ENCODE measurements at places on chromosomes 11 and 22. TPM values are rescaled to one million over a fixed set of nuclear protein-coding genes. Genes with fewer than 3 reads are reported as not detected.

P2RX6 gene
- 7.1 TPM for polyA plus RNA-seq

CD248 gene
- 2.6 TPM for polyA plus RNA-seq

DDIAS gene
- polyA plus RNA-seq = 4.4 TPM

KRTAP5-11 gene
- polyA plus RNA-seq = not detected

DNA sequence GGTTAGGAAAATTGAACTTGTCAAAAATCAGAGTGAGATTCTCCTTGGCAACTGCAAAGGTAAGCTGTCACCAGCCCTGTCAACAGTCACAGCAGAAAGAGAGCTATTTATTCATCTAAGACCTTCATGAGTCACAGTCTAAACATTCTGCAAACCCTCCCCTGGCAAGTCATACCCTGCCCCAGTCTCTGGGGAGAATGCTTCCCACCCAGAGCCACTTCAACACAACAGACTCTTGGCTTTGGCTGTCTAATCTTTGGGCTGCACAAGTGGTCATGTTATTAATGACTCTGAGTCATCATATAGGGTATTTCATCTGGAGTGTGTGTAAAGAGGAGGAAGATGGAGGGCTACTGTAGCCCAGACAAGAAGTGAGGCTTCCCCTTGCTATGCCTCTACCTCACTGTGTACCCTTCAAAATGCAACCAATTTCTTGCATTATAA is 153.4 kb downstream of the CCDC34 start:
- no peak for DNase-seq

DNA sequence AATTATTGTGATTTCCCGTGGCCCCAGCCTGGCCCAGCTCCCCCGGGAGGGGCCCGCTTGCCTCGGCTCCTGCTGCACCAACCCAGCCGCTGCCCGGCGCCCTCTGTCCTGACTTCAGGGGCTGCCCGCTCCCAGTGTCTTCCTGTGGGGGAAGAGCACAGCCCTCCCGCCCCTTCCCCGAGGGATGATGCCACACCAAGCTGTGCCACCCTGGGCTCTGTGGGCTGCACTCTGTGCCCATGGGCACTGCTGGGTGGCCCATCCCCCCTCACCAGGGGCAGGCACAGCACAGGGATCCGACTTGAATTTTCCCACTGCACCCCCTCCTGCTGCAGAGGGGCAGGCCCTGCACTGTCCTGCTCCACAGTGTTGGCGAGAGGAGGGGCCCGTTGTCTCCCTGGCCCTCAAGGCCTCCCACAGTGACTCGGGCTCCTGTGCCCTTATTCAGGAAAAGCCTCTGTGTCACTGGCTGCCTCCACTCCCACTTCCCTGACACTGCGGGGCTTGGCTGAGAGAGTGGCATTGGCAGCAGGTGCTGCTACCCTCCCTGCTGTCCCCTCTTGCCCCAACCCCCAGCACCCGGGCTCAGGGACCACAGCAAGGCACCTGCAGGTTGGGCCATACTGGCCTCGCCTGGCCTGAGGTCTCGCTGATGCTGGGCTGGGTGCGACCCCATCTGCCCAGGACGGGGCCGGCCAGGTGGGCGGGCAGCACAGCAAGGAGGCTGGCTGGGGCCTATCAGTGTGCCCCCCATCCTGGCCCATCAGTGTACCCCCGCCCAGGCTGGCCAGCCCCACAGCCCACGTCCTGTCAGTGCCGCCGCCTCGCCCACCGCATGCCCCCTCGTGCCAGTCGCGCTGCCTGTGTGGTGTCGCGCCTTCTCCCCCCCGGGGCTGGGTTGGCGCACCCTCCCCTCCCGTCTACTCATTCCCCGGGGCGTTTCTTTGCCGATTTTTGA is 3.3 kb upstream of the ANKRD13D start:
- DNase-seq = no peak

- no peak for DNase-seq
Observed at GRCh38 chr11:62241095-62241494, 944 bp upstream of the SCGB1D2 start.

DNA sequence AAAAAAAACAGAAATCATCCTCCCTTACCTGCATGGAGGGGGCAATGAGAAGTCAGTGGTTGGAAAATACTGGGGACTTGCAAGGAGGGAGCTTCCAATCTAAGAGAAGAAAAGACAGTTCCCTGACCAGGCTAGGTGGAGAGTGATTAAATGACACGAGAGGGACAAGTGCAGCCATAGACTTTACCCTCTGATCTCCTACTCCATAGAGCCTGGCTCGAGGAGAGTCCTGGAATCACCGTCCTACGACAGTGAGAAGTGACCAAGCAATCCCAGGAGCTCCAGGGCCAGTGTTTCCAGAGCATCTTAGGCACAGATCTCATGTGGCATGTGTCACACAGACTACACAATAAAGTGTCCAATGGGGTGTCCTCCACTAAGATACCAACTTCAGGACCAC is 25.7 kb downstream of the MYH9 start:
- DNase-seq = no peak

GRCh38 chr22:32311551-32312071 is 46.1 kb upstream of the RFPL3 start:
- no peak for DNase-seq

- DNase-seq = no peak
Observed at GRCh38 chr11:2788168-2789071, 88.6 kb upstream of the KCNQ1OT1 start.

GRCh38 chr11:56950510-56950909 is 38.2 kb upstream of the OR5AK2 start:
- DNase-seq = no peak
